ENCODE measurements at places on chromosomes 7 and 10. TPM values are rescaled to one million over a fixed set of nuclear protein-coding genes. Genes with fewer than 3 reads are reported as not detected.

- peak; percentile 2 for DNase-seq
Observed at GRCh38 chr10:47438857-47439474, 44.9 kb downstream of the ANXA8 start.

Gene ZSCAN25
- total RNA-seq, result 14.3 TPM

DNA sequence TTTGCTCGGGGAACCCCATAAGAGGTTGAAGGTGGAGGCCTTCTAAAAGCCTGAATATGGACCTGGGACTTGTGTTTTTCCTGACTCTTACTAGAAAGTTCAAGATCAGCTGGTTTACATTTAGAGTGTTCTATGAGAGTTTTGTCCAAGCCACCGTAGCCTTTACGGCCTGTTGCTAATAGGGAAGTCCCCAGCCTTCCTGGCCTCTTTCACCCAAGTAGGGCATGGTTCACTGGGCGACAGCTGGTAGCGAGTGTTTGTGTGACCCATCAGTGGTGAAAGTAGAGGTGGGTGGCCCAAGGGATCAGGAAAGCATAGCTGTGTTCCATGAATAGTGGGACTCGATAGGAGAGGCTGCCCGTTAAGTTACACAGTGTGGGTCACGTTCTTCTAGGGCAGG lies 60.1 kb downstream of the RABGEF1 start:
- DNase-seq, result no peak

DNA sequence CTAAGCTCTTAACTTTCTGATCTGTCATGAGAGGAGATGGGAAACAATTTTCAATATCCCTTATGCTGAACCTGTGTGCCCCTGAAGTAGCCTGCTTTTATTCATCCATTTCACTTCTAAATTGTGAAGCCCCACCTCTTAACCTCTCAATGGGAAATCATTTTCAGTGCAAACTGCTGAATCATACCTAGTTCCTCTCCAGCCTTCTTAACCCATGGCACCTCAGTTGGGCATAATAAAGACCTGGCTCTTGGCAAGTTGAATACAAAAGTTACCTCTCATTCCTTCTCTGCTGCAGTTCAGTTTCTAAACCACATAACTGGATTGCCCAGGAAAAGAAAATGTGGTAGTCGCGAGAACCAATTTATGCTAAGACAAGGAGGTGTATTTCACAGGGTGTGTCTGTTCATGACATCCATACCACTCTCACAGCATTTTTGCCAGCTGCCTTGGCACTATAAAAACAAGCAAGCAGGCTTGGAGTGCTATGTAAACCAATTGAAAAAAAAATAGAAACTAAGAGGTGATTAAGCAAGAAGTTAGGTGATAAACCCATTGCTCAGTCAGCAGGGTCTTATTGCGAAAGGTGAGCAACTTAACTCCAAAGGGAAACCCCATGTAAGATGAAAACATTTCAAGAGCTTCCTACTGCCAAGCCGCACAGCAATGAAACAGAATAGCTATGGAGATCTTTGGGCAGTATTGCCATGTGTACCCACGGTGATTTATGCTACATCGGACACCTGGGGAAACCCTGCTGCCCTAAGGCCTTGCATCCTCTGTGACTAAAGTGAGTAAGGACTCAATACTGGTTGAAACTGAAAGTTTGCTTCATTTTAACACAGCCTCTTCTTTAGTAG lies 57.0 kb upstream of the DKK1 start:
- DNase-seq, result no peak

Gene ANXA7
- total RNA-seq, result 86.6 TPM

DNA sequence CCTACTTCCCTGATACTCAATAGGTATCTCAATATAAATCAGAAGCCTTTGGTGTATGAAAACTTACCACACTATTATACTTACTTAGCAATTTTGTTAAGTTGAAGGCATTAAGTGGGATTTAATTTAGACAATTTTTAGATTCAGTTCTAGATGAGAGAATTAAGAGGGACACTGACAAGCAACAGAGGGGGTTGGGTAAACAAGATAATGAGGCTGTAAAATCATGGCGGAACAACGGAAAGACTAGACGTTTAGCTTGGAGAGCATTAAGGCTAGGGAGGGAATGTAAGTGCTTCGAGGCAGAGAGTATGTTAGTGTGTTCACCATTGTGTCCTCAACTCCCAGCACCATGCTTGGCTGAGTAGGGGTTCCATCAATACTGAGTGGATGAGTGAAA lies 71.3 kb downstream of the DENND11 start:
- no peak for DNase-seq

GRCh38 chr7:155660758-155661093 lies 16.3 kb downstream of the RBM33 start:
- DNase-seq, result no peak

Gene CASTOR2
- 16.2 TPM for total RNA-seq

Gene GBX1
- total RNA-seq, result not detected

- DNase-seq, result no peak
Observed at GRCh38 chr7:116354171-116354545, 143.8 kb downstream of the TES start.

DNA sequence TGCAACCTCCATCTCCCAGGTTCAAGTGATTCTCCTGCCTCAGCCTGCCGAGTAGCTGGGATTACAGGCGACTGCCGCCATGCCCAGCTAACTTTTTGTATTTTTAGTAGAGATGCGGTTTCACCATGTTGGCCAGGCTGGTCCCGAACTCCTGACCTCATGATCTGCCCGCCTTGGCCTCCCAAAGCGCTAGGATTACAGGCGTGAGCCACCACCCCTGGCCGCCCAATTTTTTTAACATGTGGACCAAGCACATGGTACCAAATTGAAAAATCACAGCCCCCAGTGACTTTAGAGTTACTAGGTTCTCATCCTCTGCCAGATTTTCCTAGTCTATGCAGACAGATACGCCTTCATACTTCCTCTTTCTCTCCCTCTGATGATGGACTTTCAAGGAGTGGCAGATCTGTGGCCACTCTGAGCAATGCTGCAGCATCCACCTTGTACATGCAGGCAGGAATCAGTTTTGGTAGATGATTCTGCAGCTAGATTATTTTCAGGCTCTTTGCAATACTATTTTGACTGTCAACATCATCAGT lies 34.0 kb upstream of the EZH2 start:
- no peak for DNase-seq

DNA sequence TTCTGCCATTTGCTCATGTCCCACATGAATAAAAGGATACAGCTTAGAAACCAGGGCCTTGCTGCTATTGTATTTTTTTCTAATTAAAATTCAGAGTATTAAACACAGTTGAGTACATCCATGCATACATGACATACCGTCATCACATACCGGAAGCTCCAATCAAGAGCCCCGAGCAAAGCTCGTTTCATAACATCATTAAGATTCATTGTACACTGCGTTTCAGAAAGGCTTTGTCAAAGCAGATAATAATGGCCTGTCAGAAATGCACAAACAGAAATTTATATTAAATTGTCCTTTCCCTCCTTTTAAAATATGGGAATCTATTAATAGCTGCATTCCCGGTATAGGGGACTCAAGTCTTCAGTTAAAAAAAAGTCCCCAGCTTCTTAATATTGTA lies 103.4 kb downstream of the PRTFDC1 start:
- no peak for DNase-seq

GRCh38 chr10:118668228-118668952 lies 72.9 kb upstream of the PRLHR start:
- no peak for DNase-seq

DNA sequence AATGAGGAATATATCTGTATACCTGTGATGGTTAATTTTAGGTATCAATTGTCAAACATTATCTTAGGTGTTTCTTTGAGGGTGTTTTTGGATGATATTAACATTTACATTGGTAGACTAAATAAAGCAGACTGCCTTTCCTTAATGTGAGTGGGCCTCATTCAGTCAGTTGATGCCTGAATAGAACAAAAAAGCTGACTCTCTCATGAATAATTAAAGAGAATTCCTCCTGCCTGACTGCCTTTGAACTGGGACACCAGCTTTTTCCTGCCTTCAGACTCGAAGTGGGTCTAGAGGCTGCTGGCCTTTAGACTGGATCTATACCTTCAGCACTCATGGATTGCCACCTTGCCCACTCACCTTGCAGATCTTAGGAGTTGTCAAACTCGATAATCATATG lies 117.9 kb upstream of the TMEM168 start:
- DNase-seq, result no peak

- no peak for DNase-seq
Observed at GRCh38 chr10:23344241-23344841, at the start of gene C10orf67. TSS of gene C10orf67 (minus strand) at chr10:23344797. CDS start at chr10:23344774, 23 bp downstream.

DNA sequence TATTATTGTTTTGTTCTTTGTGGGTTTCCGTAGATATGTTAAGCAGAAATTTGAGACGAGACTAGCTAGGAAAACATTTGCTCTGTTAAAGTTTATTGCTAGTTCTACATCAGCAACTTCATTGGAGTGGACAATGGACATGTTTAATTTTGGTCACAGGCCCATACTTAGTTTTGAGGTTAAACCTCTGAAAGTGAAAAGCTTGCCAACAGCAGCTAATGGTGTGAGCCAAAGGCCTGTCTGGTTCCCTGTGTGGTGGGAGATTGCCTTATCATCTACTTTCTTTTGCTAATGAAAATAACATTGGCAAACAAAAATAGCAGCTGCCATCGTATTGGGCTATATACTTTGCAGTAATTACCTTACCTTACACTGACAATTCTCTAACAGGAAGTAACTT lies 388.4 kb upstream of the FZD8 start:
- no peak for DNase-seq

GRCh38 chr7:87511510-87511909 lies 36.0 kb upstream of the ABCB4 start:
- no peak for DNase-seq

DNA sequence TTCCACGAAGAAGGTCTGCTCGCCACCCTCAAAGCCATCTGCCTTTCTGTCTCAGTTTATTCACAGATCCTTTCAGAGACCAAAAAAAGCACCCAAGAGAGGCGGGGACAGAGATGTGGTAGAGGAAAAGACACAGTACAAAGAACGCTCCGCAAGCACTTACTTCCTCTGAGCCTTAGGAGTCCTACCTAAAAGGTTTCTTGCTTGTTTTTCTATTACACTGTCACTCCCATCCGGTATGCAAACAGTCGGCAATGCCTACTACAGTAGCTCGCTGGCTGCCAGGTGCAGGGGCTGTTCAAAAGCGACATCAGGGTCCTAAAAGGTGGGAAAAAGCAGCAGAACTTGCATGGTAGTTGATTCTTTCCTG lies 816 bp downstream of the TECPR1 start:
- peak; percentile 63 for DNase-seq

- DNase-seq, result no peak
Observed at GRCh38 chr7:79653136-79653631, 199.7 kb upstream of the MAGI2 start.

GRCh38 chr7:80508440-80508839 lies 3.4 kb downstream of the GNAT3 start:
- DNase-seq, result no peak
